ENCODE measurements at places on chromosomes 3 and 15.

DNA sequence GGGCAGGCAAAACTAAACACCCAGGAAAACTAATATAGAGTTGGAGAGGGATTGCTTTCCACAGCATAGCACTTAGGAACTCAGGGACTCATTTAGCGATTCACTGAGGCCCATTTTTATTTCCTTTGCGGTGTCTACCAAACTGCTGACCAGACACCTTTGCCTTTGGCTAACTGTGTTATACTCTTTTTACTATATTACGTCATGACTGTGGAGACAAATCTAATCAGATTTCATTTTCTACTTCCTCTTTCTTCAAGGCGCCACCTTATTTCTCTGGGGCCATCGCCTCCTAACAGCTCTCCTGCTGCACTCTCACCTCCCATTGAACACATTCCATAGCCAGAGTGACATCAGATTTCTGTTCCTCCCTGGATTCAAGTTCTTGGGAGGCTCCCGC is 215.7 kb upstream of the WNT5A start:
- DNase-seq: no peak

GRCh38 chr3:120394347-120394746 is 45.2 kb upstream of the LRRC58 start:
- DNase-seq: no peak

GRCh38 chr15:50278496-50278895 is 13.0 kb upstream of the HDC start:
- DNase-seq: no peak

DNA sequence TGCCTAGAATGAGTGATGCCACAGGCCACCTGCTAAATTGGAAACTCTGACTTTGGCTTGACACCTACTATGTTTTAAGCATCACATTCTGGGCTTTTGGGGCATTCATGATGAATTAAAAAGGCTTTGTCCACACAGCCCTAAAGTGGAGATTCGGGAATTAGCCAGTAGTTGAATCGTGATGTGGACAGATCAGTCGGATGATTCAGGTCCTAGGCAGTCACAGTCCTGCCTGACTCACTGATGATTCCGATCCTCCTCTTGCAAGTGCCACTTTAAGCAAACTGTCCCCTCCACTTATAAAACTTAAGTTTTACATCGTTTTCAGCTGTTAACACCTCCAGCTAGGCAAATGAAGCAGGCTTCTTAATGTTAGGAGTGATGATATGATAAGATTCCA is 75.3 kb downstream of the SYNPR start:
- no peak for DNase-seq

GRCh38 chr3:100766069-100766468 is 56.8 kb downstream of the TFG start:
- DNase-seq: no peak

GRCh38 chr3:197269024-197269423 is 29.4 kb downstream of the DLG1 start:
- DNase-seq: no peak
